Jurkat, Clone E6-1 (cell line): ENCODE measurements at places on chromosomes 6 and 20.
A peak's percentile ranks its signal among the peaks of the same experiment; 100 is the strongest.

GRCh38 chr6:97919631-97920030, 636.6 kb upstream of the MMS22L start:
- DNase-seq = no peak

DNA sequence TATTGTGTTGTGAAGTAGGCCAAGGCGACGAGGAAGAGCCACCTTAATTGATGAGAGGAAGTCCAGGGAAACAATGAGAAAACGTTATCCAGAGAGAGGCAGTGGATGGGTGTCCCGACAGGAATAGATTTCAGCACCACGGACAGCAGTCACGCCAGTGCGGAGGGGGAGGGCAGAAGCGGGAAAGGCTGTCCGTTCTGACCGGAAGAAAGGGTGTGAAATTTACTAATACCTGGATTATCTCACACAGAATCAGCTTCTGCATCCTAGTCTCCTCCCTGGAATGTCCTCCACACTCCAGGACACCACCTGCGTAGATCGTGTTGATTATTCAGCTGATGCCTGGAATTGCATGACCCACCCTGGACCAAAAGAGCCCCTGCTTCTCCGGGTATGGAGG, 7.4 kb upstream of the BPIFA3 start:
- peak; percentile 17 for DNase-seq

DNA sequence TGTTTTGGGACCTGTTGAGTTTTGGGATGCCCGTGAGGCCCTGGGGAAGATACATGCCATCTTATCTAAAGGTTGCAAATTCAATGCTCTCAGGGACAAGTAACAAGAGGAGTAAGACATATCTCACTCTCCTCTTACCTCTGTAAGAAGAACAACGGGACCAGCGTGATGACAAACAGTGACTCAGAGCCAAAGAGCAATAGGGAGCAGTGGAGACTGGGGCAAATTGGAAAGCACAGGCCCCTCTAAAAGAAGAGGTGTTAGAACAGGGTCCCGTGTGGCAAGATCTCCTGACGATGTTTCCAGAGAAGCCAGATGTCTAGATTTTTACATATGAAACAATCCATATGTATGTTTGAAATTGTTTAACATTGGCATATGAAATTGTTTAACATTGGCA, 11.6 kb downstream of the TP53RK start:
- no peak for DNase-seq

GRCh38 chr20:38941726-38942389, 15.6 kb downstream of the FAM83D start:
- DNase-seq = no peak

- peak; percentile 4 for DNase-seq
These were observed 165.4 kb downstream of the SLC35B3 start for GRCh38 chr6:8269872-8270454.

GRCh38 chr20:38032585-38033329, 499 bp downstream of the TTI1 start:
- peak; percentile 14 for DNase-seq

DNA sequence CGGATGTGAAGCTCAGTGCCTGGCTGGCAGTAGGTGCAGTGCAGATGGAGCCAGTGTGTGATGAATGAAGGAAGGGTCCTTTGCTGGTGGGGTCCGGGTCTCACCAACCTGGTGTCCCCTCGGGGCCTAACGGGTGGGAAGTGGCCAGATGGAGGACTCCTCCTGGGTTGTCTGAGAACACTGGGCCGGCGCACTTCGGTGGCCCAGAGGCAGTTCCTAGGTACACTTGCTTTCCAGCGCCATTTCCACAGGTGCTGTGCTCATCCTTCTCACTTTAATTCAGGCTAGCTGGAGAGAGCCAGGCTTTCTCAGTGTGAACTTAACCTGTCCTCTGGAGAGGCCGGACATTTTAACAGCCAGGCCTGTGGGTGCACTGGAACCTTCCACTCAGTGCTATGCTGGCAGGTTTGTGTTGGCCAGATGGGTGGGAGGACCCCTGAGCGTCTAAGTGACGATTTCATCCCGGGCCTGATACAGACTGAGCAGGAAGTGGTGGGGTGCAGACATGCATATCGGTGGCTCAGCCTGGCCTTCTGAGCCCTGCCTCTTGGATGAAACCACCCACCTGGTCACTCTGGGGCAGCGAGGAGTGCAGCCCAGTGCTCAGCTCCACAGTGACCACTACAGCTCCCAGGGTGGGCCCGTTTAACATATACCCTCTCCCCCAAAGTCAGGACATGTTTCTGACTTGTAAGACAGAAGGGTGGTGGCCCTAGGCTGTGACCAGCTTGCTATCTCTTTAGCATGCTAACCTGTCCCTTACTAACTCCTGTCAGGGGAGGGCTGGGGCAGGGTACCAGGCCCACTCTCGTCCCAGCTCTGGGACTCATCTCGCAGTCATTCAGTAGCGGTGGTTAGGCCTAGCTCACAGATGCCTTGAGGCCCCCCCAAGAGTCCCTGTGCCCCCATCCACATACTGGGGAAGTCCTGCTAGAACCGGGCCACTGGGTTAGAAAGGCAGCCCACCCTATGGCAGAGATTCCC, 8.2 kb upstream of the PYGB start:
- no peak for DNase-seq

DNA sequence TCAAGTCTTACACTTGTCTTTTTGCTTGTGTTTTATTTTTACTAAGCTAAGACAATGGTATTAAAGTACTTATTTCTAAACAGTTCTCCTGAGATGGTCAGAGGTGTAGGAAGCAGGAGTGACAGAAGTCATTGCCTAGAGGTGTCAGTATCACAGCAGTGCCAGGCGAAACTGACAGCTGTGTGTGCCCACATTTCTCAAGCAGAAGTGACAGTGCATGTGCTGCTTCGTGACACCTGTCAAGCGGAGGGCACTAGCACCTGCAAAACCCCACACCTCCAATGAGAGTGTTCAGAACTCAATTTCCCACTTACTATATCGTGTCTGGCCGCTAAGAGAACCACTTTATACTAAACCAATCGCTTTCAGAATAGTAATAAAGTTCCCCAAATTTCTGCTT, 82.8 kb downstream of the SLC23A2 start:
- no peak for DNase-seq

GRCh38 chr6:108594640-108595039, 33.9 kb downstream of the FOXO3 start:
- no peak for DNase-seq

- no peak for DNase-seq
These were observed 93.7 kb downstream of the SSR1 start for GRCh38 chr6:7219310-7219709.

- peak; percentile 17 for DNase-seq
These were observed 187.4 kb upstream of the JARID2 start for GRCh38 chr6:15058200-15059061.

GRCh38 chr20:54176610-54177009, 2.8 kb upstream of the CYP24A1 start:
- no peak for DNase-seq

DNA sequence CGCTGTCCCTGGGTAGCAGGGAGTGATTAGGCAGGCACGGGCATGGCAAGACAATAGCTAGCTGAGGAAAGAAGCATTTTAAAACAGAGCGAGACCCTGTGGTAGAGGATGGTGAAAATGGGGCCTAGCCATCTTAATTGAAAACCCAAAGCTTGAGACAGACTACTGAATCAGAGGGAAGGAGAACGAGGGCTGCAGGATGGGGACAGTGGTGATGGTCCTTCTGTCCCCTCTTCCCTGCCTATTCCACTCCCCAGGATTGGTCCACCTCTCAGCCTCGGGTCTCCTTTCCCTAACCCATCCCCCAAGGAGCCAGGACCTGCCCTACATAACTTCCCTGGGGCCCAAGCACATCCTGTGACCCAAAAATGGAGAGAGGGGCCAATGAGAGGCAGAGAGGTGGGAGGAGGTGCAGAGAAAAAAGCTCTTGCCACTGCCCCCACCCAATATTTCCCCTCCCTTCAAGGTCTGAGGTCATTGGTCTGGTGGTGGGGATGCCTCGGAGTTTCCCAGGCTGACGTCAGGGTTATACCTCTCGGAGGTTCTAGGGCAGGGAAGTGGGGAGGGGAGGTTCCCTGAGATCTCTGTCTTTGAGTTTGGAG, 884 bp upstream of the CUTA start:
- no peak for DNase-seq

- DNase-seq = no peak
These were observed 64.0 kb upstream of the LRRC1 start for GRCh38 chr6:53730767-53731166.

- DNase-seq = no peak
These were observed 22.0 kb upstream of the VSTM2L start for GRCh38 chr20:37880726-37881591.

DNA sequence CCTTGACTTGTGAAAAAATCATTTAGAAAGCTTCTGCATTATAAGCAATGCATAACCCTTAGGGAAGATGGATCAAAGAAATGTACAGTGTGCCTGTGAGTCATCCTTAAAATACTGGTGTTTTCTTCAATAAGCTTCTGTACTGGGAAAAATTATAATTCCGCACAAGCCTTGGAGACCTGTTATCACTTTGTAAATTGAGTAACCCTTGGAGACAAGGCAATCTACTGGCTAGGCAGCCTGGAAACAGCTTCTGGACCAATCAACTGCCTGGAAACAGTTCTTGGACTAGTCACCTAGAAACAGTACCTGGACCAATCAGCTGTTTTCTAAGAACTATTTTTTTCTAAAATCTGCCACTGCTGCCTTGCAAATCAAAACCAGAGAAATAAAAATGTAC, 25.8 kb upstream of the RNGTT start:
- no peak for DNase-seq

- DNase-seq = no peak
These were observed 165.1 kb downstream of the GJA1 start for GRCh38 chr6:121600389-121601168.

GRCh38 chr20:16308754-16309153, 264.5 kb downstream of the KIF16B start:
- no peak for DNase-seq
